ENCODE measurements at places on chromosomes 3 and 15.

GRCh38 chr15:25686780-25687179 lies 176.3 kb downstream of the ATP10A start:
- no peak for DNase-seq

DNA sequence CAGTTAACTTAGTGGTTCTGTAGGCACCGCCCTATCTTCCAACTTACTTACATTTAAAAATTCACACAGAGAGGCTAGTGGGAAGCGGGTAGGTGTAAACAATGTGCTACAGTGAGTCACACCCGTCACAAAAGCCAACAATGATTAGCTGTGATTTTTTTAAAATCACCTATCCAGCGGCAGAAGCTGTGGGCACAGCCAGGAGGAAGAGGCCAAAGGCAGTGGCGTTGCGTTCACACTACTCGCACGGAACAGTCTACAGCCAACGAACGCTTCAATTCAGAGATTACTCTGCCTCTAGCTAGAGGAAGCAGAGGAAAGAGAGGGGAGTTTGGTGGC lies 2.5 kb upstream of the NLGN1 start:
- DNase-seq: no peak

DNA sequence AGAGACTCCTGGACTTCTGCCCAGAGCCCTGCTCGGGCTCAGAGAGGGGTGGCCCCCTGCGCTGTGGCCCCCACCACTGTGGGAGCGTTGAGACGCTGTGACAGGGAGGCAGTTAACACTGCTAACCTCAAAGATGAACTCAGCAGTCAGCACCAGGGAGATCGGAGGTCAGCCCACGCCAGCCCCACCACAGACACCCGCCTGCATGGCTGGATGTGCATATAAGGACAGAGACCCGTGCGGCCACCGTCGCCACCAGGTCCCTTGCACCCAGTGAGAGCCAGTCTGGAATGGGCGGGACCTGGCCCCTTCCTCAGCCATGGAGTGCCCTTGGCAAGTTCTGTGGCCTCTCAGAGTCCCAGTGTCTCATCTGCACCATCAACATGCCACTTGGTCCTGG lies 48.5 kb upstream of the FURIN start:
- DNase-seq: no peak

DNA sequence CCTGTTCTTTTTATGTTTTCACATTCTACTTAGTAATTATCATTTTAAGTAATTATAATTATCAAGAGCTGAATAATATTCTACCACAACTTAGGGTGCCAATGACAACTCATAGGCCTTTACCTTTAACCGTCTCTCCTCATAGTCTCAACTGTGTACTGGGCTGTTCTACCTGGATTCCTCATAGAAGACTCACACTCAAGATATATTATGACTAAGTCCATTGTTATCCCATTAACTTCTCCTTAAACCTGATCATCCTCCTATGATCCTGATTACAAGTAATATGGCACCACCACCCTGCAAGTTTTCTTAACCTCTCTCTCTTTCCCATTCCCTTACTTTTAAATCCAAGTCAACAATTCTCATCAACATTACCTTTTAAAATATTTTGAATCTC lies 285.9 kb upstream of the VEPH1 start:
- DNase-seq: no peak

- DNase-seq: no peak
These were observed 18.8 kb downstream of the CA12 start for GRCh38 chr15:63362885-63363284.

DNA sequence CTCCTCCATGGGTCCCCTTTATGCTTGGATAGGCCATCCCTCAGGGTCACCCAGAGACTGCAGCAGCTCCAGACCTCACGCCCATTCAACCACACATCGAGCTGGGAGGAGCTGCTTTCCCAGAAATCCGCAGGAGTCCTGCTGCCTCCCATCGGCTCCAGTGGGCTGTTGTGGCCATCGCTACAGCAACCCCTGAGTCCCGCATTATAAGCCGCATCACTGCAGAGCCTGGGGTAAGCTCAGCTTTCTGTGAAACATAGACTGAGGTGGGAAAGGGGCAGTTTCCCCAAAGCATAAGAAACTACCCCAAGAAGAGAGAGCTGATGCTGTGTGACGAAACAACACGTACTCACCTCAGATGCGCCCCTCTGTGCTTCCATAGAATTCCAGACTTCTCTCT lies 35.7 kb downstream of the MRPL46 start:
- DNase-seq: no peak

GRCh38 chr3:189567322-189567721 lies 63.9 kb upstream of the TP63 start:
- no peak for DNase-seq

- no peak for DNase-seq
These were observed 13.2 kb downstream of the ADAMTS9 start for GRCh38 chr3:64674591-64675076.

GRCh38 chr3:145450018-145450682 lies 710.8 kb downstream of the PLOD2 start:
- DNase-seq: peak; percentile 15

Measured in fibroblast of mammary gland (primary cell).